ENCODE measurements at places on chromosomes 1 and 21.

DNA sequence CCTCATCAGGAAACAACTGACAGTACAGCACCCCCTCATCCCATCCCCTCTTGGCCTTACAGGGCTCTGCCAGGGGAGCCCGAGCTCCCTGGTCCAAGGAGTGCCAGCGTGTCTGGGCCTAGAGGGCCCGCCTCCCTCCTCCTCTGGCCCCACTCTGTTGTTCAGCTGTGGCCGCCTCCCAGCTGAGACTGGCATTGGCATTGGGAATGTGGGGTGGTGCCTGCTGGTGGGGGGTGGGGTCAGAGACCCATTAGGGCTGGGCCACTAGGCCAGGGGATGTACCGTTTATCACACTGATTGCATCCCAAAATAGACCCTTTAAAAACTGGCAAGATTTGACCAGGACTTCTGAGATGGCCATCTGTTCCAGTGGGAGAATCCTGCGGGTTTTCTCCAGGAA is 1.4 kb downstream of the LDLRAP1 start:
- no peak for DNase-seq

GRCh38 chr1:59345221-59345620 is 48.3 kb downstream of the FGGY start:
- peak; percentile 30 for DNase-seq

- DNase-seq = no peak
These were observed 375.8 kb upstream of the VAMP3 start for GRCh38 chr1:7395251-7395650.

DNA sequence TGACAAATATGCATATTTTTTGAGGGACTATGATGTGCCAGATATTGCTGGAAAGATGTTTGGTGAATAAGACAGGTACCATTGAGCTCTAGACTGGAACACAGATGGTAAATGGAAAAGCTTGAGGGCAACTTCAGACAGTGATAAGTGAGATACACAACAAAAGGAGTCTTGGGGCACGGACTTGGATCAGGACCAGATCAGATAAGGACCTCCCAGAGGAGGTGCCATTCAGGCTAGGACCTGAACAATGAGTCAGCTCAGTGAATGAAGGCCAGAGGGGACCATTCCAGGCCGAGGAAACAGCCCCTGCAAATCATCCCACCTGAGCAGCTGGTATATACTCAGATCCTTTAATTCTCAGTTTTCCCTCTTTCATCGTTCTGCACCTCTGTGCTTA is 1.8 kb upstream of the KCNJ15 start:
- DNase-seq = peak; percentile 41

GRCh38 chr1:71657891-71658679 is 577.2 kb upstream of the ZRANB2 start:
- no peak for DNase-seq

DNA sequence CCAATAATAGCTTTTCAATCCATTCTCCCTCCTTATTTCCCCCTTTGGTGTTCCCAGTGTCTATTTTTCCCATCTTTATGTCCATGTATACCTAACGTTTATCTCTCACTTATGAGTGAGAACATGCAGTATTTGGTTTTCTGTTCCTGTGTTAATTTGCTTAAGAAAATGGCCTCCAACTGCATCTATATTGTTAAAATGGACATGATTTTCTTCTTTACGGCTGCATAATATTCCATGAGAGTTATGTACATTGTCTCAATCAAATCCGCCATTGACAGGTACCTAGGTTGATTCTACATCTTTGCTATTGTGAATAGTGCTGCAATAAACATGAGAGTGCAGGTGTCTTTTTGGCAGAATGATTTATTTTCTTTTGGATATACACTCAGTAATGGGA is 126.7 kb downstream of the CTH start:
- DNase-seq = no peak

GRCh38 chr1:69737527-69738185 is 169.9 kb downstream of the LRRC7 start:
- DNase-seq = peak; percentile 84

DNA sequence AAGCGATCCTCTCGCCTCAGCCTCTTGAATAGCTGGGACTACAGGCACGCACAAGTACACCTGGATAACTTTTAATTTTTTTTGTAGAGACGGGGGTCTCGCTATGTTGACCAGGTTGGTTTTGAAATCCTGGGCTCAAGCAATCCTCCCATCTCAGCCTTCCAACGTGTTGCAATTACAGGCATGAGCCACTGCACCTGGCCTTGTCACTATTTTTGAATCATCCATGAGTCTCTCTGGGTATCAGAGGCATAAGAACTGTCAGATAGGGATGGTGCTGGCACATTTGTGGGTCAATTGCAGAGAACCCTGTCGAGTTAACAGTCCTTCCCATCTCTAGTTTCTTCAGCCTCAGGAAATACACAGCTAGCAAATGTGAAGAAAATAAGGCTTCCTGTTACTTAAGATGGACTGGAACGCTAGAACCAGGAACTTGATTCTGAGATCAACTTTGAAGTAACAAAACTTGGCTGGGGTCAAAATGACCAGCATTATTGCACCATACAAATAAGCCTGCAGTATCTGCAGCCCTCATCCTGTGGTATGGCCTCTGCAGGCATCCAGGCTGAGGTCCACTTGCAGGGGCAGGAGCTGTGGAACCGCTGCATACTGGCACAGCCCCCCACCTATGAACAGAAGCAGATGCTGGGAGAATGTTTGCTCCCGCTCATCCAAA is 124.3 kb upstream of the GADD45A start:
- DNase-seq = no peak

DNA sequence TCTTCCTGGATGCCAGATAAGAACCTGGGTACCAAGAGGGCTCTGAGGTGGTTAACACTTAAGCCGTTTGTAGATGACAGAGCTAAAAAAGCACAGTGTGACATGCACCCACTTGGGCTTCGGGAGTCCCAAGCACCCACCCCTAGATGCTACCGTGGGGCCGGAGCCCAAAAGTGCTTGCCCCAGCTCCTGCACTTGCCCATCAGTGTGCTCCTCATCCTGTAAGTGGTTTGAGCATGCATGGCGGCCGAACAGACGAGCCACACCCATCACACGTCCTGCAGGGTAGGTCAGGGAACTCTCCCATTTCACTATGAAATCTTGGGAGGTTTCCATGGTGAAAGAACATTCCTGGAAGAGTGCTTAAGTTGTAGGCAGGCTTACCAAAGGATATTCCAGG is 158.9 kb upstream of the TNR start:
- DNase-seq = no peak

DNA sequence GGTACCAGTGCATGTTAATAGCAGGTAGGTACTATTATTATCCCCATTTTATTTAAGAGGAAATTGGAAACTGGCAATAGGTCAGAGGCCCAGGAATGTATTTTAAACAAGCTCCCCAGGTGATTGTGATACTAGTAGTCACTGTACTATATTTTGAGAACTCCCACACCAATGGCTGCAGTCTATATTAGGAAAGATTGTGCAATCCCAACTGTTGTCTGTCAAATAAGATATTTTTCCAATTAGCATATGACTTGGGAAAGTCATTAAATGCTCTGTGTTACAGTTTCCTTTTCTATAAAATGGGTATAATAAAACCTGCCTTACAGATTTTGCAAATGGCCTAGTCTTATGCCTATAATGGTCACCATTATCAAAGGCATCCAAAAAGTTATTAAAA is 94.2 kb upstream of the DMRTA2 start:
- DNase-seq = no peak

DNA sequence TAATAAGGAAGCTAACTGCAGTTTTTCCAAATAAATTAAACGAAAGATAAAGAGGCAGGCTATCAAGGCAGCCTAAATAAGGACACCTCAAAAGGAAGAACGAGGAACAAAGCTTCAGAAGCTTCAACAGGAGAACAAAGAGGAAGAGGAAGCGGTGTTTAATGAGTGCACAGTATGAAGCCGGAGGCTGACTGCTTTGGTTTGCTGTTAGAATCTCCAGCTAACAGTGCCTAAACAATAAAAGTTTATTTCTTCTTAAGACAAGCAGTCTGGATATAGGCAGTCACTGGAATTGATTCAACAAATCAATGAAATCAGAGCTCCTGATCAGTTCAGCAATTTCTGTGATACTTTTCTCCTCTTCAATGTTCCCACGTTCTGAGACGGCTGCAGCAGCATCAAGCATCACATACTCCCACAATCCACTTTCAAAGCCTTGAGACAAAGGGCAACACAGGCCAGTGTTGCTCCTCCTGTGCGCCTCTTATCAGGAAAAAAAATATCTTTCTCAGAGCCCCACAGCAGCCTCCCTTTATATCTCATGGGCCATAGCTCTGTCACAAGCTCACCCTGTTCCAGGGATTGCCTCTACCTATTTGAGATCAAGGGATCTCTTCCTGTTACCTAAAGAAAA is 365.6 kb upstream of the ST6GALNAC5 start:
- DNase-seq = no peak

- peak; percentile 39 for DNase-seq
These were observed 62.6 kb upstream of the CD1D start for GRCh38 chr1:158117854-158118704.

DNA sequence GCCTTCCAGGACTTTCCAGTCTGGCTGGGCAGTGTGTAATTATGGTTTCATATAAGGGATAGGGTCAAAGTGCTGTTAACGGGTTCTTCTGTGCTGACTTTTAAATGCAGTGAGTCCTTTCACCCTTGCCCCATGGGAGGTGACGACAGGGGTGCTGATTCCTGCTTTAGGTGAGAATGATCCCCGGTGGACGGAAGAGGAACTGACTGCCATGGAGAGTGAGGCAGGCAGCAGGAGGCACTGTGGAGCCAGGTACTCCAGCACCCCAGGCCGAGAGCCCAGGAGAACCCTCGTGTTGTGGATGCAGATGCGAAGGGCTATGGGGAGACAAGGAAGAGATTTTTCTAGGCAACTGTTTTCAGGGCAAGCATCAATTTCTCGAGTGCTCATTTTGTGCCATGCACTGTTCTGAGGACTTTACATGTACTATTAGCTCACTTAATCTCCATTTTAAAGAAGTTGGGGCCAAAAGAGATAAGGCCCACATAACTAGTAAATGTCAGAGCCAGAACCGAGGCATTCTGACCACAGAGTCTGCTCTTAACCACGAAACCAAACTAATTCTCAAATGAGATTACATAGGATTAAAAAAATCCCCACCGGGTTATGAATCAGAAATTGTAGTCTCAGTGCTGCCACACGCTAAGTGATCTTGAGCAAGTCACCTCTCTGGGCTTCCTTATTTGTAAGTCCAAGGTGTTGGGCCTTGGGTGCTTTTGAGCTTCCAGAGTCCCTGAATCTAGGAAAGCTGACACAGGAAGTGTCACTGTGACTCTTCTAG is 28.2 kb downstream of the STPG1 start:
- peak; percentile 27 for DNase-seq

GRCh38 chr1:41611932-41612450 is 127.5 kb upstream of the EDN2 start:
- no peak for DNase-seq

- no peak for DNase-seq
These were observed 32.1 kb upstream of the RAB4A start for GRCh38 chr1:229238674-229239415.

- no peak for DNase-seq
These were observed 13.4 kb upstream of the PRPF38B start for GRCh38 chr1:108678706-108679105.

DNA sequence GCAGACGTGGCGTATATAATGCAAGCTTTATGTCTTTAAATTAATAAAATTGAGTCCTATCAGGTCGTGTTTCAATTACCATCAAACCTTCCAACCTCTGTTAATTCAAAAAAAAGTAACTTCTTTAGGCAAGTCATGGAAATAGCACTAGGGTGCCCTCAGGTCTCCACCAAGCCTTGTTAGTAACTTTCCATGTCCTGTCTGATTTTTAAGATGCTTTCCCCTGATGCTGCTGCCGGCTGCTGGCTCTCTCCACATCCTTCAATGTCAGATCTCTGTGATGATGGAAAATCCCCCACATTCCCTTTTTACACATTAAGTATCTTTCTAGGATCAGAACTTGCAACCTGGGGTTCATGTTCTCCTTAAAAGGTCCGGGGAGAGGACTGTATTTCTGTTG is 3.0 kb downstream of the ERG start:
- DNase-seq = no peak

GRCh38 chr1:244163861-244164510 is 112.9 kb downstream of the ZBTB18 start:
- no peak for DNase-seq

- DNase-seq = no peak
These were observed 27.0 kb downstream of the DPYD start for GRCh38 chr1:97893844-97894243.

DNA sequence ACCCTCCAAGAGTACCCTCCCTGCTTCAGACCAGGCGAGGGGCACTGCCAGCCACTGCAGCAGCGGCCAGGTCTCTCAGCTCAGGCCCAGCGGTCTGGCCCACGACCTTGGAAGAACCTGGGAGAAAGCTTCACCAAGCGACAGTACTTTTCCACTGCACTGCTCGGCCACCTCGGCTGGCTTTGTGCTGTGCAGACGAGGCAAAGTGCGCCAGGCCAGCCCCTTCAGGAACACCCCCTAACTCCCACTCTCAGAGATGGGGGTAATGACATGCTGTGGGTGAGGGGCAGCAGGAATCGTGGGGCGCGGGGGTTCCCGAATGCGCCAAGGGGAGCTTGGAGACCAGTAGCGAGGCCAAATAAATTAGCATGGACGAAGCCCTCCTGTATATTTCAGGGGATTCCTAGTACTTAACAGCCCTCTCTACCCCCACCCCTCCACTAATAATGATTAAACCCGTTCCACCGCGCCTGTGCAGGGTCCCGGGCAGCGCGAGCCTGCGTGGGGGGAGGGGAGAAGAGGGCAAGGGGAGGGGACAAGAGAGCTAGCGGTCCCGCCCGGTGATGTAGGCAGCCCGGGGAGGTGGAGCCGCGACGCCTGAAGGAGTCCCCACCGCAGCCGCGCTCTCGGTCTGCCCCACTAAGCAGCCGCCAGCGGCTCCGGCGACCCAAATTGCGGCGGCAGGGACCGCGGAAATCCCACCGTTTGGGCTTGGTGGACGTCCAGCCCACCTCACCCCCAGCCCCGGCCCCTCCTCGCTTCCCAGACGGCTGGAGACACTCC is at the start of gene FAM43B:
Gene FAM43B, plus strand, starts transcription at position 629 of the 783 bp plus-strand sequence. CDS start 401 bp downstream, outside the sequence.
- peak; percentile 12 for DNase-seq

DNA sequence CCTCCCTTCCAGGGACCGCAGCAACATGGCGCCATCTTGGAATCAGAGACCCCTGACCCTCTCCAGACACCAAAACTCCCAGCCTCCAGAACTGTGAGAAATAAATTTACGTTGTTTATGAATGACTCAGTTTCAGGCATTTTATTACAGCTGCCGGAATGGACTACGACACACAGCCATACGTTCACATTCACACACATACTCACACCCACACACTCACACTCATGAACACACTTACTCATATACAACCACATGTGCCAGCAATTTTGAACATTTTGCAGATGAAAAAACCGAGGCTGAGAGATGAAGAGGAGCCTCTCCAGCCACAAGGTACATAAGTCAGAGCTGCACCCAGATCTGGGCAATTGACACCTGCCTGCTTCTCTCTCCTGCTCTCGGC is 151.0 kb upstream of the RAB4A start:
- DNase-seq = no peak

- no peak for DNase-seq
These were observed 129.3 kb upstream of the VAMP3 start for GRCh38 chr1:7641587-7642417.

GRCh38 chr1:89608984-89609725 is 23.8 kb upstream of the LRRC8C start:
- DNase-seq = no peak

GRCh38 chr1:65009176-65009575 is 42.8 kb upstream of the JAK1 start:
- no peak for DNase-seq

Measured in hematopoietic multipotent progenitor cell treated with erythropoietin and hydrocortisone succinate and interleukin-3 and kit ligand, for 8 days (in vitro differentiated cells).